ENCODE measurements at places on chromosomes 1 and 21.

DNA sequence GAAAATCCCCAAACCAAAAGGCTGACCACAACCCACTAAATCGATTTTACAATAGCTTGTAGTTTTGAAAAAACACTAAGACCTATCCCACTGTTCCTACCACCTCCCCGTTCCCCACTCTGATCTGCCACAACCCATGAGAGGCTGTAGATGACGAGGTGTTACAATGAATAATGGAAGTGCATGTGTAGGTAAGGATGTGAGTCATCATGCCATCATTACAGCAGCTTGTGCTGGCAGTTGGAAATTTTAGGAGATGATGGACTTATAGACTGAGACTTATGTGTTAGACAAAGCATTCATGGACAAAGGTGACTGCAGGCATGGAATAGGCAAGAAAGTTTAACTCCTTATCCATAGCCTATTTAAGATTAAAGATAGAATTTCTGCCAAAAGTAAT, 184.7 kb upstream of the CACYBP start:
- no peak for DNase-seq

DNA sequence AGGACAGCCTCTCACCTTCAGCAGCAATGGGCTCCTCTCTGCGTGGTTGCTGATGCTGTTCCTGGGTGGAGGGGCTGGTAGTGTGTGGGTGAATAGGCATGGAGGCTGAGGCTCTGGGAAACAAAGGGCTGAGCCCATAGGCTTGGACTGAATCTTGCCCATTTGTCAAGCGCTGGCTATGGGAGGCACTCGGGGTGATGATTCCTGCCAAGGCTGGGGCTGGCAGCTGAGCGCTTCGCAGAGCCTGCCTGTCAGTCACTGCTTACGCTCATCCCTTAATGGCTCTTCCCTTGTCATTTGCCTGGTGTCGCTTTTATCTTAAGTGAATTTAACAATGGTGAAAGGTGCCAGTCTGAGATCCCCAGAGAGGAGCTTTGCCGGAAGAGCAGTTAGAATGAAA, 353.3 kb downstream of the PBX1 start:
- no peak for DNase-seq

- no peak for DNase-seq
These were observed 26.0 kb upstream of the FAM131C start for GRCh38 chr1:16099412-16099811.

GRCh38 chr21:45094412-45094811, 20.0 kb downstream of the ADARB1 start:
- no peak for DNase-seq

DNA sequence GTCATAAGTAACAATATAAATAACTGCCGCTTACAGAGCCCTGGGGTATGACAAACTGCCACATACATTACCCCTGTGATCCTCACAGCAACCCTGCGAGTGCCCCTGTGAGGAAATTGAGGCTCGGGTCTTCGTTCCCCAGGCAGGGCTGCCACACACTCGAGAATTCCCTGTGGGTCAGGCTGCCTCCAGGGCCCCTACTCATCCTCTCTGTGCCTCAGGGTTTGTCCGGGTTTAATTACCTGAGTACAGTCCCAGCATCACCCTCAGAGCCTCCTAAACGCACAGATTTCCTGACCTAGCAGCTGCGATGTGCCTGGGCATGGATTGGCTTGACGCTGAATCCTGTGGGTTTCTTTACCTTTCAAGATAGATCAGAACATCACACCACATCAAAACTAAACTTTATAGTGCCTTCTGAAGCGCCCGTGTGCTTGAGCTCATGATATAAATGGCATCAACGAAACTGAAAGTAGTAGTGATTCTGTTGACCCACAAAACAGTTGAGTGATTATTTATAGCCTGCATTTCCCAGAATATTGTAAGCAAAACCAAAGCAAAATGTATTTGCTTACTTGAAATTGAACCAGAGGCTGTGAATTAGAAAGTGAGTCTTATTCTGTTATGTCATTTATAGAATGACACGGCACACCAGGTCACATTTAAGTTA, 14.0 kb downstream of the SLC37A1 start:
- DNase-seq = no peak

GRCh38 chr1:91059157-91059556, 37.3 kb upstream of the ZNF644 start:
- DNase-seq = no peak

- no peak for DNase-seq
These were observed 715.7 kb upstream of the ZP4 start for GRCh38 chr1:238606457-238606856.

- DNase-seq = no peak
These were observed 6.4 kb downstream of the STMN1 start for GRCh38 chr1:25899792-25900191.

GRCh38 chr1:35111106-35111505, 31.9 kb downstream of the ZMYM1 start:
- no peak for DNase-seq

Data from fibroblast of skin of left quadriceps (primary cell).